ENCODE measurements at places on chromosomes 5 and 9. TPM values are rescaled to one million over a fixed set of nuclear protein-coding genes. Genes with fewer than 3 reads are reported as not detected.

SLC27A6 gene
- total RNA-seq: 0.97 TPM

PDCD1LG2 gene
- total RNA-seq: 20.1 TPM

CTNND2 gene
- total RNA-seq: not detected

ANKDD1B gene
- total RNA-seq: 0.12 TPM
